ENCODE measurements at places on chromosomes 4 and X.
A peak's percentile ranks its signal among the peaks of the same experiment; 100 is the strongest.

DNA sequence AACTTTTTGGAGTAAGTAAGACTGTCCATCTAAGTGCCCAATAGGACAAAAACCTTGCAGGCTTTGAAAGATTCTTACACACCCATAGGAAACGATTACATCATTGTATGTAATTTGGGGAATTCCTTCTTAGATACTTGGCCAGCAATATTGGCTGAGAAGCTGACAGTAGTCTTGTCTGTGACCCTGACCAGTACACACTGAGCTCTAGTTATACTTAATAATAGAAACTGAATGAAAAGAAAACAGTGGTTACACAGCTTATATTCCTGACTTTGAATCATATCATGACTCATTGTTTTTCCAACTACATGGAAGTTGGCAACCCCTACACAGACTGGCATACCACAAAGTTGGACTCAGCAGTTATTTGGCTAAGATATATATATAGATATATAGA lies 7.1 kb upstream of the TLR2 start:
- DNase-seq: peak; percentile 71

DNA sequence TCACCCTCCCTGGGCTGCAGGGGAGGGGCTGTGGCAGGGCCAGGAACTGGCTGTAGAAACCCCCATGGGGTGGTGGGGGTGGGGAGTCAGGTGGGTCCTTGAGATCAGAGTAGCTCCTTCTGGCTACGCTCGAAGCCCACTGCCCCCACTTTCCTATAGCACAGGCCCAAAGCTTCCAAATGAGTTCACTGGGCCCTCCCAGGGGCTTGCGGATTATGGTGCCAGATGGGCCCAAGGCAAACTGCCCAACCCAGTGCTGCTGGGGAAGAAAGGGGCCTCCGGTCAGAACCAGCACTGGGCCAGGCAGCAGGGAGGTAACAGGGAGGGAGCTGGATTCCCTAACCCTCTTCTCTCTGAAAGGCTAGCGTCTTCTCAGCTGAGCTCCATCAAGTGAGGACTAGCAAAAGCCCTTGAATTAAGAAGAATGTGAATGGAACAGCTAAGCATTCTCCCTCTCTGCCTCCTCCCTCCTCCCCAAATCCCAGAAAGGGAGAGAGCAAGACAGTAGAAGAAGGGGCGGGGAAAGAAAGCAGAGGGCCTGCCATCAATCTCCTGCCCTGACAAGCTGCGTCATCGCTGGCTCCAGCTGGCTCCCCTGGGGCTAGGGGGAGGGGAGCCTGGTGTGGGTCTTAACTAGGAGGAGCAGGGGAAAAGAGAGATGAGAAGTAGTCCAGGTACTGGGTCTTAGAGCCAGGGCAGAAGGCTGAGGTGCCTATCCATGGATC lies 34.7 kb downstream of the FRMPD3 start:
- no peak for DNase-seq

DNA sequence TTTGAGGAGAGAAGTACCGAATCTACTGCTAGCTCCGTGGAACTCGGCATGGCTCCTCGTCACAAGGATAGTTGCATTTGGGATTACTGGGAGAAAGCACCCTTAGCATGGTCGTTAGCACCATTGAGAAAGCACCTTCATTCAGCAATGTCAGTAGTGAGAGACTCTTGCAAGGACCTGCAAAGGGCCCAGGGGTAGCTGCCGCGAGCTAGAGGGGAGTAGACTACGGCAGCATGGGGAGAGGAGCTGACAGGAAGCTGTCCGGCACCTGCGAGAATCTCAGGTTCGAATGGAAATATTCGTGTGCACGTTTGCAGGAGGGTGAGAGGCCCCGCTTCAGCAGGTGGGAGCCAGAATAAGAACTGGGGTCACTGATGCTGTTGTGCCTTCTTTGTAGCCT lies 20.2 kb downstream of the TLR10 start:
- DNase-seq: no peak

GRCh38 chrX:20032201-20032600 lies 41.3 kb upstream of the BCLAF3 start:
- DNase-seq: no peak

DNA sequence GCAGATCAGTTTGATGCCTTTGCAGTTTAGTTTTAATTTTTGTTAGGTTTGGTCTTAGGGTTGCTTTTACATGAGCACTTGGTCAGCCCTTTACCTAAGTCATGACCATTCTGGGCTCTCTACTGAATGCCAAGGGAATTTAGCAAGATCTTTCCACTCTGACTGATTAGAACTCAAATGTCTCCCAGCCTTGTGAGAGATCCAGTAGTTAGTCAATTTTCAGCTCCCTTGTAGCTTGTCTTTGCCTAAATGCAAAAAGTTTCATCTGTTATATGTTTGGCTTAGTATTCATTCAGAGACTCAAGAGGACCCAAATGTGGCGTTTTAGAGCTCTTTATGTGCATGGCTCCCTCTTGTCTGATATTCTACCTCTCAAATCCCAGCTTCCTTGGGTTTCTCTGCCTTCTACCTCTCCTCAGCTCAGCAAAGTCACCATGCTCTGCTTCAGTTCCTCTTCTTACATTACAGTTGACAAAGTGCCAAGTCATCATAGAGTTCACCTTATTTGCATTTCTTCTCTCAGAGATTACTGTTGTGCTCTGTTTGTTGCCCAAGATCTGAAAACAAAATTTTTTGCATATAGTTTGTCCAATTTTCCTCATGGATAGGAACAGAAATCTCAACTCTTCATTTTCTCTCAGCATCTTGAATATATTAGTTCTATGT lies 17.5 kb upstream of the JAKMIP1 start:
- no peak for DNase-seq

All from kidney capillary endothelial cell (primary cell).